Esophagus muscularis mucosa (tissue), 4 donors: ENCODE measurements at places on chromosomes 2 and 18.
A peak's percentile ranks its signal among the peaks of the same experiment; 100 is the strongest.

DNA sequence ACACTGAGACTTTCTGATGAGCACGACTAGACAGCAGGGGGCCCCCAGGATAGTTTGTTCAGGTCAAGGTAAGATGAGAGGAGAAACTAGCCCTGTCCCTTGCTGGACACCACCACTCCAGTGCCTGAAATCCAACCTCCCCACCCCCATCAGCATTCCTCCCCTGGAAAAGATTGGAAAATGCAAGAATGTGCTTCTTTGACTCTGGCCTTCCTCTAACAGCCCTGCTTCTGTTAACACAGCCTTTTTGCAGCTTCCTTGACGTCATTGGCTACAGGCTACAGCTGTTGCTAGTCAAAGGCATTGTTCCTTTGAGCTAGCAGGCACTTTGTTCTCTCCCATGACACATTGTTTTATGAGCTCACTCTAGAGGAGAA, 20.1 kb upstream of the LTBP1 start:
- no peaks in the 10 kb centered on the region for H3K36me3 ChIP-seq
- DNase-seq, result no peak
- H3K27ac ChIP-seq, result no peak overlapping the region
- H3K4me3 ChIP-seq, result no peak overlapping the region
- H3K4me1 ChIP-seq, result no peaks in the 10 kb centered on the region
- no peaks in the 10 kb centered on the region for H3K27me3 ChIP-seq

- H3K36me3 ChIP-seq, result no peaks in the 10 kb centered on the region
- DNase-seq, result no peak
- no peak overlapping the region for H3K4me3 ChIP-seq
- no peaks in the 10 kb centered on the region for H3K27me3 ChIP-seq
These were observed 181.2 kb upstream of the LRATD1 start for GRCh38 chr2:14451312-14451711.

GRCh38 chr18:44816050-44816449, 135.4 kb downstream of the SETBP1 start:
- H3K27me3 ChIP-seq, result no peaks in the 10 kb centered on the region
- H3K36me3 ChIP-seq, result no peaks in the 10 kb centered on the region
- no peak overlapping the region for H3K27ac ChIP-seq
- DNase-seq, result no peak
- H3K4me3 ChIP-seq, result no peak overlapping the region
- peaks cover 54% of the 10 kb centered on the region for H3K4me1 ChIP-seq

DNA sequence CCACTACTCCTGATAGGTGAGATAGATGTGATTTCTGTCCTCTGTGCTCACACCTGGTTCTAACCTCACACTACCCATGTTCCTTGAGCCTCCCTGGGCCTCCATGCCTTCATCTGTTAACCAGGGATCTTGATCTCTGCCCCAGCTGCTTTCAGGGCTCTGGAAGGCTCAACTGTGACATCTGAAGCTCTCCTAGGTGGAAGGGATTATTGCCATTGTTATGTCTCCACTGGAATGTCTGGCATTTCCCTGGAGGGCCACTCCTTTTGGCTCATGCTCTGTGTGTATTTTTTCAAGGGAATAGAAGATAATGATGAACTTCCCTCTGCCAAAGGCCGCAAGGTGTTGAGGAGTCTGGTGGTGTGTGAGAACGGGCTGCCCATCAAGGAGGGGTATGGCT, 41.2 kb downstream of the PCARE start:
- no peak overlapping the region for H3K27ac ChIP-seq
- no peaks in the 10 kb centered on the region for H3K27me3 ChIP-seq
- peaks cover 4% of the 10 kb centered on the region for H3K4me1 ChIP-seq
- H3K36me3 ChIP-seq, result peaks cover 9% of the 10 kb centered on the region
- DNase-seq, result no peak
- no peak overlapping the region for H3K4me3 ChIP-seq

DNA sequence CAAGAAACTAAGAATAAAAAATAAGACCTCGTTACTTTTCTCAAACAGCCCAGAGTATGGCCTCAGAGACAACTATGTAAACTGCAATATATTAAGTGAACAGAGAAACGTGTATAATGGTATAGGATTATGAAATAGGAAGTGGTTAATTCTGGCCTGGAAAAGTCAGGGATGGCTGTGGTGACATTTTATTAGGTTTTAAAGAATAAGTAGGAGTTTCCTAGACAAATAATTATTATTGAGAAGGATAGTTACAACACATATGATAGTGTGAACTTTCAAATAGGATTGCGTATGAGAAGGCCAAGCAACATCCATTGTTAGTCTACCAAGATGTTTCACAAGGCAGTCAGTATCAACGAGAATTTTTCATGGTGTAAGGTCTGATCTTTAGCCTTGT, 244.1 kb downstream of the LPIN1 start:
- no peak overlapping the region for H3K4me3 ChIP-seq
- no peak for DNase-seq
- H3K4me1 ChIP-seq, result no peaks in the 10 kb centered on the region
- H3K36me3 ChIP-seq, result no peaks in the 10 kb centered on the region
- no peak overlapping the region for H3K27ac ChIP-seq

GRCh38 chr2:144329472-144329871, 190.4 kb downstream of the ZEB2 start:
- no peak overlapping the region for H3K27ac ChIP-seq
- H3K4me1 ChIP-seq, result peaks cover 4% of the 10 kb centered on the region
- DNase-seq, result no peak

DNA sequence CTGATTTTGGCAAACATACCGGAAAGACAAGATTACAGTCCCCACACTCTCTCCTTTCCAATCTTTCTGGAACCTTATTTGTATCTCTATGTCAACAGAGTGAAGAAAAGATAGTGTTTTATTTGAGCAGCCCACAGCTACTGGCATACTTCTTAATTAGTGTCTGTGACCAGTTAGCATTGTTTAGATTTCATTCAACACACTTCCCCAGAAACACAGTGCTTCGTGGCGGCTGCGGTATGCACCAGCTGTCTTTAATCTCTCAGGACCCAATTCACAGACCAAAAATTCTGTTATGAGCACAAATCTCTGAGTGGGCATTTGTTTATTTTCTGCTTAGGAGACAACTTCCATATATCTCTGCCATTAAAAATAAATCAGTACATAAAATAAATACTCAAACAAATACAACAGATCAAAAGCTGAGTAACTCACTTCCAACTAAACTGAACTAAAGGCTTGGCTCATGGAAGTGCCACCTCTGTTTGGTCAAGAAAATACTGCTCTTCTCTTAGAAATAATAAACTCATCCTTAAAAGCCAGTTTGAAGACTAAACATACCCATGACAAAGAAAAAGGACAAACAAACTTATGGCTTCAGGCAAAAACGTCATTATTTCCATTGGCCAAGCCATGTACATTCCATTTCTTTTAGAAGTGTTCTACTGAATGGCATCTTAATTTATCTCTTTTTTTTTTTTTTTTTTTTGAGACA, 392.4 kb downstream of the TXNL1 start:
- no peak for DNase-seq
- no peak overlapping the region for H3K4me3 ChIP-seq
- no peaks in the 10 kb centered on the region for H3K36me3 ChIP-seq
- no peaks in the 10 kb centered on the region for H3K27me3 ChIP-seq
- no peak overlapping the region for H3K27ac ChIP-seq

DNA sequence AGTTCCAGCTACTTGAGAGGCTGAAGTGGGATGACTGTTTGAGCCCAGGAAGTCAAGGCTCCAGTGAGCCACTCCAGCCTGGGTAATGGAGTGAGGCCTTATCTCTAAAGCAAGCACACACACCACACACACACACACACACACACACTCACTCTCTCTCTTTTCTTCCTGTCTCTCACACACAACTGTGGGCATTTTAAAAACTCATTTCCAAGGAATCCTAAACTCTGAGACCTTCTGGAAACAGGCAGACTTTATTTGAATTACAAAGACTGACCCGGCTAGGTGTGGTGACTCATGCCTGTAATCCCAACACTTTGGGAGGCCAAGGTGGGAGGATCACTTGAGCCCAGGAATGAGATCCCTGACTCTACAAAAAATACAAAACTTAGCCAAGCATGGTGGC, 21.3 kb downstream of the WDSUB1 start:
- H3K27me3 ChIP-seq, result no peaks in the 10 kb centered on the region
- H3K4me1 ChIP-seq, result peaks cover 6% of the 10 kb centered on the region

- no peaks in the 10 kb centered on the region for H3K4me1 ChIP-seq
- no peaks in the 10 kb centered on the region for H3K27me3 ChIP-seq
- H3K36me3 ChIP-seq, result no peaks in the 10 kb centered on the region
- DNase-seq, result peak; percentile 75
These were observed 72.5 kb downstream of the VAPA start for GRCh38 chr18:9986156-9986930.

DNA sequence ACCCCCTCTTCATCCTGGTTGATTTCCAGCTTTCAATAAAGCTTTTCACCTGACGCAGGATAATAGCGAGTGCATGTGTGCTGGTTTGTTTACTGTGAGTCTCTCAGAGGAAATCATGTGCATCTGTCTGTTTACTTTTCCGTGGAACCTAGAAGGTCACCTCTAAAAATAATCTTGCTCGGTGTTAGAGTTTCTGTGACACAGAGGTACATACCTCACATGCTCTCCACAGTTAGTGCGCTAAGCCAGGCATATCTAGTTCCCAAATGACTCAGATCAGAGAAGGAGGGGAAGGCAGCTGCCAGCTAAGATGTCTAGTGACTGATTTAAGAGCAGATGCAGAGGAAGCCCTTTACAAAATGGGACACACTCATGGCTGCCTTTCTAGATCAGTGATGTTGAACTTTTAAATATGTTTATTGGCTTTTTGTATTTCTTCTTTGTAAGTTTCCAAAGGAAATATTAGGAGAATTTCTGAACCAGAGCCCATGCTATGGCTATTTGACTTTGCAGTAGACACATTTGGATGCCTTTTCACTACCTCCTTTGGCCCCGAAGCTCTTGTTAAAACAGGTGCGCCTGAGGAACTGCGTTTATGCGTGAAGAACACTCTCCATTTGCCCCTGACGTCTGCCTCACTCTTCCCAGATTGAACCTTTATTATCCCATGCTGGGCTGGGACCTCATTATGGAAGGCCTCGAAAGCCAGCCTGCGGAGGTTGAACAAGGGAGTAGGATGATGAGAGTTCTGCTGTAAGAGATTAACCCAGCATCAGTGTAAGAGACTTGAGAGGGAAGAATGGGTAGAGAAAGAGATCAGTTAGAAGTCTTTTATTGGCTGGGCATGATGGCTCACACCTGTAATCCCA, 145.6 kb downstream of the FAM161A start:
- no peak overlapping the region for H3K4me3 ChIP-seq
- no peaks in the 10 kb centered on the region for H3K27me3 ChIP-seq
- DNase-seq, result peak; percentile 89
- H3K4me1 ChIP-seq, result peaks cover 7% of the 10 kb centered on the region
- peak overlapping the region; percentile 50 for H3K27ac ChIP-seq

GRCh38 chr18:73458186-73458964, 590.6 kb upstream of the NETO1 start:
- no peak overlapping the region for H3K4me3 ChIP-seq
- H3K27ac ChIP-seq, result no peak overlapping the region
- DNase-seq, result no peak
- H3K27me3 ChIP-seq, result no peaks in the 10 kb centered on the region
- no peaks in the 10 kb centered on the region for H3K4me1 ChIP-seq

- no peak overlapping the region for H3K4me3 ChIP-seq
- H3K36me3 ChIP-seq, result no peaks in the 10 kb centered on the region
- H3K4me1 ChIP-seq, result peaks cover 63% of the 10 kb centered on the region
- DNase-seq, result no peak
- no peaks in the 10 kb centered on the region for H3K27me3 ChIP-seq
- peak overlapping the region; percentile 81 for H3K27ac ChIP-seq
These were observed 59.5 kb downstream of the MFSD6 start for GRCh38 chr2:190467575-190468083.

- no peak overlapping the region for H3K4me3 ChIP-seq
- no peaks in the 10 kb centered on the region for H3K27me3 ChIP-seq
- H3K27ac ChIP-seq, result peak overlapping the region; percentile 59
- peaks cover 64% of the 10 kb centered on the region for H3K4me1 ChIP-seq
- no peak for DNase-seq
These were observed 140.0 kb downstream of the ANTXR1 start for GRCh38 chr2:69152847-69153583.

- H3K4me3 ChIP-seq, result no peak overlapping the region
- H3K36me3 ChIP-seq, result peaks cover 27% of the 10 kb centered on the region
- no peak for DNase-seq
- no peaks in the 10 kb centered on the region for H3K27me3 ChIP-seq
- H3K27ac ChIP-seq, result no peak overlapping the region
These were observed 201.8 kb downstream of the GBX2 start for GRCh38 chr2:235966396-235966795.

DNA sequence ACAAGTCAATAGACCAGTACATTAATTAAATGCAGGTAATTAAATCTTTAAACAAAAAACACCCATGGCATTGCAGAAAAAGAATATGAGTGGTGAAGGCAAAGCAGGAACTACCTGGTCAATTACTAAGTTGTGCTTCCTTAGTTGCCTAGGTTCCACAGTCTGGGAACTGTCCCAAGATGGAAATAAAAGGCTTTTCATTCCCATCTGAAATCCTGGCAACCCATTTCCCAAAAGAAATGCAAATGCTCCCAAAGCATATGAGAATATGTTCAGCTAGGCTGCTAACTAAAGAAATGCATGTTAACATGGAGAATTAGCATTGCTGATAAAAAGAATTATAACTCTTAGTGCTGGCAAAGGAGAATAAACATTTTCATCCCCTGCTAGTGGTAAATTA, 177.8 kb downstream of the TMEM163 start:
- H3K36me3 ChIP-seq, result no peaks in the 10 kb centered on the region
- H3K4me1 ChIP-seq, result no peaks in the 10 kb centered on the region
- no peak overlapping the region for H3K4me3 ChIP-seq
- DNase-seq, result no peak
- no peaks in the 10 kb centered on the region for H3K27me3 ChIP-seq

DNA sequence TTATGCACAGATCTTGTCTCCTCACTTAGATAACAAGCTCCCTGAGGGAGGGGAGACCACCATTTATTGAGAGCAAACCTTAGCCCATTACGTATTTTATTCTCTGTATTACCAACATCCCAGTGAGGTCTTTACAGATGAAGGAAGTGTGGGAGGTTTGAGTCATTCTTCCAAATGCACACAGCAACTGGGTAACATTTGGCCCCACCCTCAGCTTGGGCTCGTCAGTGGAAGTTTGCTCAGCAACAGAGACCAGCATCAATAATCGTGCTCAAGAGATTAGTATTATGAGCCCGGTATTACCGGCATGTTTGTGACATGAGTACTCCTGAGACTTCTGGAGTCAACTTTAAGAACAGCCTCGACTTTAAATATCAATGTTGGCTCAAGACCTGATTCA, 168.6 kb downstream of the ETAA1 start:
- H3K4me3 ChIP-seq, result no peak overlapping the region
- H3K4me1 ChIP-seq, result peaks cover 6% of the 10 kb centered on the region
- H3K36me3 ChIP-seq, result no peaks in the 10 kb centered on the region
- H3K27ac ChIP-seq, result no peak overlapping the region
- no peaks in the 10 kb centered on the region for H3K27me3 ChIP-seq

- no peaks in the 10 kb centered on the region for H3K36me3 ChIP-seq
- H3K4me3 ChIP-seq, result peak overlapping the region; percentile 31
- peaks cover 10% of the 10 kb centered on the region for H3K4me1 ChIP-seq
- no peaks in the 10 kb centered on the region for H3K27me3 ChIP-seq
These were observed 55.7 kb downstream of the CD8B2 start for GRCh38 chr2:106542746-106543359.

- DNase-seq, result peak; percentile 66
- no peaks in the 10 kb centered on the region for H3K27me3 ChIP-seq
- H3K36me3 ChIP-seq, result no peaks in the 10 kb centered on the region
- H3K4me3 ChIP-seq, result no peak overlapping the region
These were observed 63.0 kb upstream of the BCL2L11 start for GRCh38 chr2:111057721-111058120.

- peaks cover 72% of the 10 kb centered on the region for H3K36me3 ChIP-seq
- peaks cover 30% of the 10 kb centered on the region for H3K4me1 ChIP-seq
- H3K27ac ChIP-seq, result peak overlapping the region; percentile 35
- no peak for DNase-seq
These were observed 129.4 kb downstream of the TNS1 start for GRCh38 chr2:217873371-217873770.
